GM12864 (cell line): ENCODE measurements at places on chromosomes 4 and X.

GRCh38 chr4:183905593-183906488 is 734 bp downstream of the STOX2 start:
- DNase-seq: no peak

- no peak for DNase-seq
Measured at GRCh38 chr4:1226144-1226481, 22.8 kb downstream of the CTBP1 start.

GRCh38 chrX:34859191-34859590 is 83.4 kb upstream of the FAM47B start:
- DNase-seq: no peak

DNA sequence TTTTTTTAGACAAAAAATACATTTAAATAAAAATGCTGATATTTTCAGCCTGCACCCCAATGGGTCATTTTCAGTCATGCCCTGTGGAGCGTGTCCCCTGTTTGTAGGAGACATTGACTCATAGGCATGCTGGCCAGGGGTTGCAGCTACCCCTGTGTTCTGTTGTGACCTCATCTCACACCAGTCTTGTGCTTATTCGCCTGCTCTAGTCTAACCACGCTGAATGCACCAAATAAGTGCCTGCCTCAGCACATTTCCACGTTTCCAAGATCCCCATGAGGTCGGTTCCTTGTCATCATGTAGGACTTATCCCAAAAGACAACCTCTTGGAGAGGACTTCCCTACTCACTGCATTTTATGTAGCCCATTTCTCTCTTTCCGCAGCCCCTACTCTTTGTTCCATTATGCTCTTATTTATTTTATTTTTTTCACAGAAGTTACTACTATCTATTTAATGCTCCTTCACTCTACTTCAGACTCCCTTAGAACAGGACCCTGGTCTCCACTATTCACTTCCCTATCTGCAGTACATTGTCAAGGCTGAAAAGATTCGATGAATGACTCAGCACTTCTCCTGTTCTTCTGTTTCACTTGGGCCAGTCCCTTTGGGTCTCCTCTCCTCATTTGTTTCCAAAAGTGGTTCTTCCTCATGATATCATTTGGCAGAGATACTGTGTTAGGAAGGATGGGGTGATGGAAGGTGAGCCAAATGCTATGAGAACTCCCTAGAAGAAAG is 109.7 kb downstream of the MSL3 start:
- DNase-seq: no peak

DNA sequence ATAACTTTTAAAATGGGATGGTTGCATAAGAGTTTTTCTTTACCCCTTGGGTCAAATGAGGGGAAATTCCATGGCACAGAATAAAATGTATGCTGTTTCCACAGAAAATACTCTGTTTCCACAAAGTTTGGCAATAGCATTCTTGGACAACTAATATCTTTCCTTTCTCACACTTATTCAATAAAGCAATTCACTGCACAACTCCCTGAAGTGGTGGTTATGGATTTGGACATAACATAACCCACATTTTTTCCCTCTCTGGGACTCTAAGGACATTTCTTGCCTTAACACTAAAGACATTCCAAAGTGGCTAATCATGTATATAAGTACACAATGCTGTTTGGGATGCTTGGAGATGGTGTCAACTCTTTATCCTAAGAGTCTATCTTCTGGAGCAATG is 51.7 kb upstream of the GPM6B start:
- no peak for DNase-seq

GRCh38 chrX:137847376-137847775 is 281.4 kb downstream of the ZIC3 start:
- DNase-seq: no peak

- DNase-seq: no peak
Measured at GRCh38 chr4:37685161-37685822, 884 bp downstream of the RELL1 start.

DNA sequence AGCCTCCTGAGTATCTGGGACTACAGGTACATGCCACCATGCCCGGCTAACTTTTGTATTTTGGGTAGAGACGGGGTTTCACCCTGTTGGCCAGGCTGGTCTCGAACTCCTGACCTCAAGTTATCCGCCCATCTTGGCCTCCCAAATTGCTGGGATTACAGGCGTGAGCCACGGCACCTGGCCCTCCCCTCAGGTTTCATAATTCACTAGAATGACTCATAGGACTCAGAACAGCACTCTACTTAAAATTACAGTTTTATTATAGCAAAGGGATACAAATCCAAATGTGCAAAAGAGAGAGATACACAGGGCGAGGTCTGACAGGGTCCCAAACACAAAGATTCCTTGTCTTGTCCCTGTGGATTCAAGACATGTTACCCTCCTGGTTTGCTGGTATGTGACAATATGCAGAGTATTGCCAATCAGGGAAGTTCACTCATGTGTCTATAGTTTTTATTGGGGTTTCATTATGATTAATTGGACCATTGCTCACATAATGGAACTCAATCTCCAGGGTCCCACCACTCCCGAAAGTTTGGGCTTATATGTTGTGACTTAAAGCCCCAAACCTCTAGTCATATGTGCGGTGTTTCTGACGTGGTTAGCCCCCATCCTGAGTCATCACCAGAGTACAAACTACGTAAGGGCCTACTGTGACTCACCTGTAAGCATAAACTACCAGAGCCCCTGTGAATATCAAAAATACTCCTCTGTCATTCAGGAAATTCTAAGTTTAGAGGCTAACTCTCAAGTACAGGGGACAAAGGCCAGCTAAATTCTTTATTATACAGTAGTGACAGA is 5.2 kb downstream of the YIPF6 start:
- DNase-seq: no peak

GRCh38 chr4:77538144-77538543 is 67.5 kb upstream of the CXCL13 start:
- DNase-seq: no peak
